ENCODE measurements at places on chromosomes 12 and 14. TPM values are rescaled to one million over a fixed set of nuclear protein-coding genes. Genes with fewer than 3 reads are reported as not detected.

GRCh38 chr14:32014057-32014456 lies 63.0 kb upstream of the ARHGAP5 start:
- DNase-seq: no peak

DNA sequence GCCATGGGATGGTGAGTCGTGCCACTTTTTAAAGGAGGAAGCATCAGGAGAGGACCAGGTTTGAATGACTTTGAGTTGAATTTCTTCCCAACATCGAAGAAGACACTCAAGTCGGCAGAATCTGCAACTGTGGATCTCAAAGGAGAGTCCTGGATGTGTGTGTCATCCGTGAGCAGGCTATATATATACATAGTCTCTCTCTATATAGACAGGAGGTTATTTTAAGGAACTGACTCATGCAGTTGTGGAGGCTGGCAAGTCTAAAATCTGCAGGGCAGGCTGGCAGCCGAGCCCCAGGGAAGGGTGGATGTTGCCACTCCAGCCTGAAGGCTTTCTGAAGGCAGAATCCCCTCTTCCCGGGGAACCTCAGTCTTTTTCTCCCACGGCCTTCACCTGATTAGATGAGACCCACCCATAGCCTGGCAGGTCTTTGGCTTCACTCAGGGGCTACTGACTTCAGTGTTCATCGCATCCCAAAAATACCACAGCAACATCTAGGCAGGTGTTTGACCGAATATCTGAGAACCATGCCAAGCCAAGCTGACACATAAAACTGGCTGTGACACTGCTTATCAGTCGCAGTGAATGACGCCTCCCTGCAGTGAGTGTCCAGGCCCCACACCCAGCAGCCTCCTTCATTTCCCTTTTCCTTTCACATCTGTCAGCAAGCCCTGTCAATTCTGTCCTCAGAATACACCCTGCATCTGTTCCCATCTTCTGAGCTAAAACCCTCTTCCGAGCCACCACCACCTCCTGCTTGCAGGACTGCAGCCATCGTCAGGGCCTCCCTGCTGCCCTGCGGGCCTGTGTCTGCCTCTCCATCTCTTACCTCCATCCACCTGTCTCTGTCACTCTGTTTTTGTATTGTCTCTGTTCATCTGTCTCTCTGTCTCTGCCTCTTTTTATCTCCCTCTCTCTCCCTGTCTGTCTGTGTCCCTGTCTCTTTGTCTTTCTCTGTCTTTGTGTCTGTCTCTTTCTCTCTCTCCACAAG lies 54.0 kb downstream of the ZNF664 start:
- no peak for DNase-seq

Gene GYS2
- not detected for total RNA-seq

Gene PARP2
- 30.5 TPM for total RNA-seq

Data from Calu3 (cell line).